Stimulated activated CD4-positive, alpha-beta T cell treated with anti-CD3 and anti-CD28 coated beads, Interleukin-15, amount 100 ng/mL, for 1 hour (primary cell): ENCODE measurements at places on chromosomes 2 and 18.

DNA sequence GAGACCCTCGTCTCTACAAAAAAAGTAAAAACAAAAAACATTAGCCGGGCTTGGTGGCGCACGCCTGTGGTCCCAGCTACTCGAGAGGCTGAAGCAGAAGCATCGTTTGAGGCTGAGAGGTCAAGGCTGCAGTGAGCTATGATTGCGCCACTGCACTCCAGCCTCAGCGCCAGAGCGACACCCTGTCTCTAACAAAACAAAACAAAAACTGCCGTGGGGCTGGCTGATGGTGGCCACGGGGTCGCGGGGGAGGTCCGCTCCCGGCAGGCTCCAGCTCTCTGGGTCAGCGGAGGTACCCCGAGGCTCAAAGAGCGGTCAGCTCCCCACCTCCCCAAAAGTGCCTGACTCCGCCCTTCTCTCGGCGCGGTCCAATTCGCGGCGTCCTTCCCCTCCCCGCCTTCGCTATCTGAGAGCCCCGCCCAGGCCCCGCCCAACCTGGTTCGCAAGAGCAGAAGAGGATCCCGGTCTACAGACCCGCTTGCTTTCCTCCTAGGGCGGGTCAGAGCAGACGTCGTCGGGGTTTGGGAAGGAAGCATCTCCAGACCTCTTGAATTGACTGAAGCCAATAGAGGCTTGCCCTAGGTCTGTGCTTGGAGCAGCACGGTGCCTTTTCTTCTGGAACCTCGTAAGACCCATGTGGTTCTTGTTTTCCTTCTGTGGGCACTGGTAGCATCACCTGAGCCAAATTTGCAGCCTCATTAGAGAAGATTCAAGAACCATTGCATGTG lies 7.8 kb downstream of the RAX start:
- no peak for DNase-seq

DNA sequence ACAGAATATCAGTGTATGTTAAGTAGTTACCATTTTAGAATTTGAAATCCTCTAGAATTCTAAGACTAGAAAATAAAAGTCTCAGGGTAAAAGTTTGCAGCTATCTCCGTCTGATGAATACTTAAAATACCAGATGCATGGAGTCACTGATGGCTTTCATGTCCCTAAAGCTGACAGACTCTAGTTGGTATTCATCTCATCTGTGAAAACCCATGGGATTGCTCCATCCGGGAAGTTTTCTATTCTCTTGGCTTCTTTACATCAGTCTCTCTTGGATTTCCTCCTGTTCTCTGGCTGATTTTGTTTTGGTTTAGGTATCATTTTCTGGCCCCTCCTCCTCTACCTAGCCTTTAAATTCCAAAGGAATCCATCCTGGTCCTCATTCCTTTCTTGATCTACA lies 465.6 kb upstream of the POU3F3 start:
- no peak for DNase-seq

GRCh38 chr2:221454459-221455105 lies 117.5 kb downstream of the EPHA4 start:
- DNase-seq = no peak

DNA sequence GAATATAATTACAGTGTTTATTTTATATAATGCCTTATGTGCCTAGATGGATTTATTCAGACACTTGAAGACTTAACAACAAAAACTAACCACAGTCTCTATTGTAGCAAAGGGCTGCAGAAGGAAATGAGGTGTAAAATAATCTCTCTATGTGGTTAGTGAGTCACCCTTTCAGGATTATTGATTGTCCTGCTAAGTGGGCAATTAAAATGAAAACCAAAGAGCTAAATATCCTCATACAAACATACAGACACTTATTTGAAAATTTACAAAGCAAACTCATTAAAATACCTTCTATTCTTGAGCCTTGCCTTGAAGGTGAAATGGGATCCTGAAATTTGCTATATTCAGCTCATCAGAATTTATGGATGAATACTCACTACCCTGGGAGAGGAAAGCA lies 27.7 kb upstream of the DCC start:
- DNase-seq = no peak

DNA sequence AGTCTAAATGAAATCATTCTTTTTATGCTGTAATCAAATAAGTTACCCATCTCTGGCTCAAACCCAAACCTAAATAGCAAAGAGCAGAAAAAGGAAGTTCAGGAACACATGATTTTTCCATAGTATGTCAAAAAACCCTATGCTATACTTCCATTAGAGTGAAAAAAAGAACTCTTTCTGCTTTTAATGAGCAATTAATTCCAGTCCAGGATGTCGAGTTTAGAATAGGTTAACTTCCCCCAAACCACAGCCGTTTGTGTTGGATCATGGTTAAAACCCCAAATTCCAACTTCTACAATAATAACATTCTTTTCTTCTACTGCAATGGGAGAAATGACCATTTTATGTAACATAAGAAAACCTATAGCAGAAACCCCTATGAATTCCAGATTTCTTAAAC lies 171.1 kb upstream of the NRP2 start:
- no peak for DNase-seq

DNA sequence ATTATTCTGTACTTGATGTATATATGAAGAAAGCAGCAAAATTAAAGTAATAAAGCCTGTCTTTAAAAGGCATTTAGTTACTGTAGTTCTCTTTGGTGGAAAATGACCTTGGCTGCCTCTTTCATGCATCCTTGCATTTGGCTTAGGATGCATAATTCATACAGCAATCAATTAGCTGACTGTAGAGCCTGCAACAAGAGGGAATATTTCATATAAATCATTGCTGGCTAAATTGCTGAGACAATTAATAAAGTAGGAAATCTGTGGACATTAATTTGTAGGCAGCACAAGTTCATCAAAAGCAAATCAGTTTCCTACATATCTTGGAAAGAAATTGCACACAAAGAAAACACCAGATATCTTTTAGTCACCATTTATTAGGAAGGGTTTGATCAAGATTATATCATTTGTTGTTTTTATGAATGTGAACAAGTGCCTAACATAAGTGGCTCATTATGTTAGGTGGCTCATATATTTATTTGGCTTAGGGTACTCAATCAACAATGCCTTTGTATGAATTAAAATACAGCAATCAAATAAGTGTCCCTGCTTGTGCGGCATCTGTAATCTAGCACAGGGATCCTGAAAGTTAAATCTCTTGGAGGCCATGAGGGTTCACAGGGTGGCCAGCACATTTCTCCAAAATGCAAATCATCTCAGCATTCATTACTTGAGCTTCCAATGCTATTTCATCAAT lies 220.4 kb upstream of the SPOPL start:
- DNase-seq = no peak

DNA sequence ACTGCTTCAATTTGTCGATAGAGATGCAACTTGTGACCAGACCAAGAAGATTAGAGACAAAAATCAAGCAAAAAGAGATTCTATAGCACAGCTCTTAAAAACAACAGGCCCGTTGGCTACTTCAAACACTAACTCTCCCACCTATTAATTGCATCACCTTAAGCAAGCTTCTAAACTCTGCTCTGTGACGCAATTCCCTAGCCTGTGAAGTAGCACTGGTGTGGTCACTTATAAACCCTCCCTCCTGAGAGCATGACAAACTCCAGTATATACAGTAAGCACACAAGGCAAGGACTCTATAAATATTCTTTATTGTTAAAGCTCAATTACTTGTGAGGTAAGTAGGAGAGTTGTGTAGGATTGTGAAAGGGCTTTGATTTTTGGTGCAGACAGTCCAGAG lies 72.3 kb downstream of the CMPK2 start:
- DNase-seq = no peak

DNA sequence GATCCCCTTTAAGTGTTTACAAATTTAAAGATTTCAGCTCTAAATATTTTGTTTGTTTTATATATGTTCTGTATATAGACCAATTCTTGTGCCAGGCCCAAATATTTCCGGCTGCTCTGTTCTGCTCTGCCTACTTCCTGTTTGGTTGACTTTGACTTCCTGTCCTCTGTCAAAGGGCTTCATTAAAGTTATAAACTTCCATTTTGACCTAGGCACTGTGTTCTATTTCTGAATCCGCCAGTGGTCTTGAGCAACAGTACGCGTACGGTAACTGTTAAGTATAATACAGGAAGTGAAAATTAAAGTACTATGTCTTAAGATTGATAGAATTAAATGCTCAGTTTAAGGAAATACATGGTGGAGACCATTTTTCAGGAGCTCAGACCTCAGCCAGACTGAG lies 13.5 kb upstream of the REL start:
- DNase-seq = no peak

DNA sequence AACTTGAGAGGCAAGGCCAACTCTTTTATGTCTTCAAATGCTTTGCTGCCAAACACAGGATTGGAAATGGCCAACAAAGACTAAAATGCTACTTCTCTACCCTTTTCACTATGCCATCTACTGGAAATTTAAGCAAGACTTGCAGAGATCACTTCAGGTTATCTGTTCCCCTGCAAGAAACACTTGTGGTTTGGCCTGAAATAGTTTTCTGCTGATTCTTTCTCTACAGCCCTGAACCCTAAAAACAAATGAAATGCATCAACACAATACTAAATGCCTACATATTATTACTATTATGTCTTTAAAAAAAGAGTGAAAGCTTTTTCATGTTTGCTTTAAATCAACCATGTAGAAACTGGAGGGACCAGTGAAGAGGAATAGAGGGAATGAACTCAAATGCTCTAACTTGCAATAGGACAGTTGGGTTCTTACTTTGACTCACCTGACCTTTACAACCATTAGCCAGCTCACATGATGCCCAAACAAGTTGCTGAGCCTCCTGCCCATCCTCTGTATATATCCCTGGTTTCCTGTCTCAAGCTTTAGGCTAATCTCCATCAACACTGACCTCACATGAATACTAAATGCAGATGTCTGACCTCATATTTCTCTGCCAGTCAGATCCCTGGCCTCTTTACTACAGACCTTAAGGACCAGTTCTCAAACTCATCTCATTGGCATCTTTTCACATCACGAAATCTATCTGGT lies 17.5 kb upstream of the ADAM17 start:
- DNase-seq = no peak

- peak; percentile 17 for DNase-seq
Measured at GRCh38 chr18:49021433-49022129, 70.8 kb upstream of the SMAD7 start.

- no peak for DNase-seq
Measured at GRCh38 chr2:227388537-227389011, 825 bp upstream of the SCYGR1 start.

DNA sequence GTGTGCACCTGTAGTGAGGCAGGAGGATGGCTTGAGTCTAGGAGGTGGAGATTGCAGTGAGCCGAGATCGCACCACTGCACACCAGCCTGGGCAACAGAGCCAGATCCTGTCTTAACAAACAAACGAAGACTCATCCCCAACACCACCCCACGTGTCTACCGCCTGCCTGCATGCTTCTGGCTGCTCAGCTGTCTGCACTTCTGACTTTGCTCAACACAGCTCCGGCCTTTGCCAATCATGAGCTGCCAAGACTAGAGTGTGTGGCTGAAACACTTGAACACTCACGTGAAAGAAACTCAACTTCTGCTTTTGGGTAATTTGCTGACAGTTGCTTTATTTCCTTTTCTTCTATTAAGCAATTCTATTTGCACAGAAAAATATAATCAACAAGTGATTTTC lies 32.1 kb upstream of the SP3 start:
- no peak for DNase-seq

GRCh38 chr2:7394195-7394594 lies 477.0 kb downstream of the RNF144A start:
- no peak for DNase-seq

DNA sequence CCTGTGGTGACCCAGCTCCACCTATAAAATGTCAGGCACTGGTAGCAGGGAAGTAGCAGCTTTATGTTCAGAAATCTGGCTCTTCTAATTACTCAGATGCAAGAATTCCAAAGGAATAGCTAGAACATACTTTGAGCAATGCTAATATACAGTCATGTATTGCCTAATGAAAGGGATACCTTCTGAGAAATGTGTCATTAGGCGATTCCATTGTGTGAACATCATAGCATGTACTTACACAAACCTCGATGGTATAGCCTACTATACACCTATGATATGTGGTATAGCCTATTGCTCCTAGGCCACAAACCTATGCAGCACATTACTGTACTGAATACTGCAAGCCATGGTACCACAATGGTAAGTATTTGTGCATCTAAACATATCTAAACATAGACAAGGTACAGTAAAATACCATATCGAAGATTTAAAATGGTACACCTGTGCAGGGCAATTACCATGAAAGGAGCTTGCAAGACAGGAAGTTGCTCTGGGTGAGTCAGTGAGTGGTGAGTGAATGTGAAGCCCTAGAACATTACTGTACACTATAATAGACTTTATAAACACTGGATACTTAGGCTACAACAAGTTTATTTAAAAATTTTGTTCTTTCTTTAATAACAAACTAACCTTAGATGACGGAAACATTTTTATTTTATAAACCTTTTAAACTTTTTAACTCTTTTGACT lies 50.3 kb upstream of the ETAA1 start:
- no peak for DNase-seq
